Myocyte (in vitro differentiated cells): ENCODE measurements at places on chromosomes 12 and 14.

- DNase-seq, result no peak
Measured at GRCh38 chr14:24458736-24459135, 16.2 kb upstream of the SDR39U1 start.

DNA sequence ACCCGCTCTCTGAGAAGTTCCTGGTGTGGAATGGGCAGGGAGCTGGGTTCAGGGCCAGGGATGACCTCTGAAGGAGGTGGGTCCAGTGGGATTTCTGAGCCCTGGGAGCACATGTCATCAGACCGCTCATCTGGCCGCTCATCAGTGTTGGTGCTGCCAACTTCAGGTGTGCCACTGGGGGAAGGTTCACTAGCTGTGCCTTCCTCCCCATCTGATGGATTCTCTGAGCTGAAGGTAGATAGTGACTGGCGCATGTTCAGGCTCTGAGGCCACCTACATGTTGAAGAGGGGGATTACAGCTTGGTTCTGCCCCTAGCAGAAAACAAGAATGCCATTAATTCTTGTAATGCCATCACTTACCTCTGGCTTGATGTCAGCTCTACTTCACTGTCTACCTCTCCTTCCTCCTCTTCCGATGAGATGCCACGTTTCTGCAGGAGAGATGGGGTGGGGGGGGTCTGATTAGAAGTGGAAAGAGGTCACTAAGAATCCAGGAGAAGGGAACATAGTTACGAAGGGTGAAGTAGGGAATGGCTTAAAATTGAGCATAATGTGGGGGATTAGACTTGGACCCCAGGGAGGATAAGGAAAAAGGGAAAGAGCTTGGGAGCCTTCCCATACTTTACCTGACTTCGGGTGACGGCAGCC, 17.2 kb downstream of the MAP3K12 start:
- DNase-seq, result no peak

DNA sequence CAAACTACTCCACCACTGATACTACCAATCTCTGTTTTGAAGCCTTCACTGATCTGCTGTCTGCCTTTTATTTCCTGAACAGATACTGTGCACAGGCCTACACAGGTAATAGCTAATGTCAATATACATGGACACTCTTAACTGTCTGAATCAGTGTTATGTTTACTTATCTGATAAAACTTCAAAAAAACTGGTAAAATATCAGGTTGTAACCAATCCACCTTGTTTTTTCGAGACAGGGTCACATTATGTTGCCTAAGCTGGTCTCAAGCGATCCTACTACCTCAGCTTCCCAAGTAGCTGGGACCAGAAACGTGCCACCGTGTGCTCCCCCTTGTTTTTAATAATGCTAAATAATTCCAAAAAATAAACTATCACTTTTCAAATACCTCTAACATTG, 43.5 kb downstream of the HECTD1 start:
- DNase-seq, result no peak

DNA sequence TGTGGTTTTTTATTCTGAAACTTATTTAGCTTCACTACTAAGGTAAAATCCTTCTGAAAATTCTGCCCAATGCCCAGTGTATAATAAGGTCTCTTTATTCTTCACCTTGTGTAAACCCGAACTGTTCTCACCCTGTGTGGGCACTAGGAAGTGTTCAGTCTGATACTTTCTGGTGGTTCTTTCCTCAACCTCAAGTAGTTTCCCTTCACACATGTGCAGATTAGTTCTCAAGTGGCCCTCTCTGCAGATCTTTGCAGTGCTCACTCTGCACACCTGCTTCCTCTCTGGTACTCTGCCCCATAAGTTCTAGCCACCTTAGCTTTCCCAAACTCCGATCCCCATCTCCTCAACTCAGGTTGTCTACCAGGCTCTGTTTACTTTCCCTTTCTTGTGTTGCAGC, 61.6 kb downstream of the RAD51B start:
- DNase-seq, result no peak

DNA sequence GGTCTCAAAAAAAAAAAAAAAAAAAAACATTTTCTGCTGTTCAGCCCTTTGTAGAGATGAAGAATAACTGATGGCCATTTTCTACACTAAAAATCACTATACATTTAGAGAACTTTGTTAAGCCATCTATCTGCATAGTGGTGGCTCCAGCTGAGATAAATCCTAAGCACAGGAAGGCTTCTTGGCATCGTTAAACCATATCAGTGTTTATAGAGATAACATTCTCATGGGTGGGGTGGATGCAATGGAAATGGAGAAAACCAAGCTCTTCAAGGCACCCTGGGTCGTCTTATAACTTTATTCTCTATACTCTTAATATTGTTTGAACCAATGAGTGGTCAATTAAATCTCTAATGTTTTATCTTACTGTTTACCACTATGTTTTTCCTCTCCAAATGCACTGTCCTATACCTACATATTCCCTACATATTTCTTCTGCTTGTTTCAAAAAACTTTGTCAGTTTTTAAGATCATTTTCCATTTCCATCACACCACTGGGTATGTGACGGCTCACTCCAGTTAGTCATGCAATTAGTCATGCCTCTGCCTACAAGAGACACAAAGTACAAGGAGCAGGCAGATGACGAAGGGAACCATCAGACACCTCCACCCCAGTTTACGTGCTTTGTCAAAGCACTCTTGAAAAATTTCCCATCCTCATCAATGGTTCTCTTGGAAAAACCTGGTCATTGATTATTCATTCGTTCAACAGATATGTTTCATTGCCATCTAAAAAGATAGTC, 119.3 kb upstream of the OVCH1 start:
- DNase-seq, result peak; percentile 70

DNA sequence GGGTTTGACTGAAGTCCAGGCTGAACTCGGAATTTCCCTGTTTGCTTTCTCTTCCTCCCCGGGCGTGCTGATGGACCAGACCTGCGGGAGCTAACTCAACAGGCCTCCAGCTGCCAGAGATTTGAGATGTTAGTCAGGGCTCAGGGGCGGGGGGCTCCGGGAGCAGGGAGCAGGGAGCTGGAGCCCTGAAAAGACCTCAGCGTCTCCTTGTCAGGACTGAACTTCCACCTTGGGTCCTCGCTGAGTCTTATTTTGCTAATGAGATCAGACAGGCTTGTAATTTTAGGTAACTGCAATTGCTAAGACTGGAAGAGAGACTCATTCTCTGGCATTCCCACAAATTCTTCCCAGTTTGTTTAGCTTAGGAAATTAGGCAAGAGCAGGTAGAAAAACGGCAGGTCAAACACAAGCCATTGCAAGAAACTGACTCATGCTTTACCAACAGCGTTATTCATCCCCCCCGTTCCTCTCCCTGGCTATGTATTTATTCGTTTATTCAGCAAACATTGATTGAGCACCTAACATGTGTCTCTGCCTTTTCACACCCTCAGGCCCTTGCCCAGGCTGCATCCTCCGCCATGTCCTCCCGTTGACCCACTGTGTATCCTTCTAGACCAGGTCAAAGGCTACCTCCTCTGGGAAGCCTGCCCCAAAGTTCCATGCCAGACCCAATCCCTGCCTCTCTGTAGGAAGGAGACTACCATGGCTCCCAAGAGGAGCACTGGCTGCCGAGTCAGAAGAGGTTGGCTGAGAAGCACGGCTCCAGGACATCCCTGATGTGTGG, 80.4 kb upstream of the DIO3 start:
- DNase-seq, result no peak

- DNase-seq, result peak; percentile 3
Measured at GRCh38 chr12:17139931-17140330, 534.0 kb upstream of the LMO3 start.

DNA sequence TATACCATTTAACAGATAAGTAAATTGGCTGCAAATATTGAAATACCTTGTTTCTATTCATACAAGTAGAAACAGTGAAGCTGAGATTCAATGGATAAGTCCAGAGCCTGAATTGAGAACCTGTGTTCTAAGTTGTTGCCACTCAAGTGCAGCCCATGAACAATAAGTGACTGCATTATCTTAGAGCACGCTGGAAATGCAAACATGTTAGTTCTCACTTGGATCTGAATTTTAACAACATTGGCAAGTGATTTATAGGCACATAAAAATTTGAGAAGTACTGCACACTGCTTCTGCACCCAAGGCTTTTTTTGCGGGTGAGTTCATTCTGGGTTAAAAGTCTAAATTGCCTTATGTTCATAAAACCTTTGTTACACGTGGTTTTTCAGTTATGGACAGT, 484.3 kb downstream of the NAV3 start:
- no peak for DNase-seq

GRCh38 chr12:32089586-32089985, 17.1 kb upstream of the BICD1 start:
- DNase-seq, result no peak

GRCh38 chr12:25825446-25825845, 133.0 kb upstream of the RASSF8 start:
- no peak for DNase-seq

GRCh38 chr14:65286443-65286842, 126.1 kb upstream of the FUT8 start:
- no peak for DNase-seq

DNA sequence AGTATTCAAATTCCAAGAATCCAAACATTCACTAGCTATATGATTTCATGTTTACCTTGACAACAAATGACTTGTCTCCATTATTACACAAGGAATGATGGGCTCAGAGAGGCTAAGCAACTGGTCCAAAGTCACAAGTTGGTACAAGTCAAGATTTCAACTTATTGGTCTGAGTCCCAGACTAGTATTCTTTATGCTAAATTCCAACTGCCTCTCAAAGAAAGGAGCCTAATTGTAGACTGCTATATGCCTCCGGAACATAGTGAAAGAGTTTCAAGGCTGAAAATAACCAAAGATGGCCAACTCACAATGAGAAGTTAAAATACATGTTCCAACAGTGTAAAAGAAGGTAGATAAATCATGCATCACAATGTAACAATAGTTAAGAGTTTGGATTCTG, 7.5 kb downstream of the BTG1 start:
- DNase-seq, result peak; percentile 15

- DNase-seq, result no peak
Measured at GRCh38 chr12:618605-619004, 44.6 kb downstream of the NINJ2 start.

GRCh38 chr12:122135437-122136031, 38.5 kb downstream of the IL31 start:
- no peak for DNase-seq

DNA sequence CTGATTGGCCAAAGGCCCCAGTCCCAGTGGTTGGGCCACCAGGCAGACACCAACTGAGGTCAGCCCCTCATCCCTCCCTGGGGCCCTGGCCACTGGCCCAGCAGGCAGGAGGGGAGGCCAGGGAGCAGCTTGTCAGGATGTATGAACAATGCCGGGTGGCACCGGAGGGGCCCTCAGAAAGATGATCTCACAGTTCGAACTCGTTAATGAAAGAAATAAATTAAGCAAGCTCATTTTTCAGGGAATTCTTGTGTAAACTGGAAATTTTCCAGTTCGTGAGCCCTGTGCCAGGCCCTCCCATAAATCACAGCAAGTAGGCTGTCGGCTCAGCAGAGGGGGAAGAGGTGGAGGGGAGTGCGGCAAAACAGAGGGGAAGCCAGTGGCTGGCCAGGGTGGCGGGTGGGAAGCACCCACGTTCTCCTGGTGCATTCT, 177.0 kb upstream of the VASH1 start:
- DNase-seq, result no peak

DNA sequence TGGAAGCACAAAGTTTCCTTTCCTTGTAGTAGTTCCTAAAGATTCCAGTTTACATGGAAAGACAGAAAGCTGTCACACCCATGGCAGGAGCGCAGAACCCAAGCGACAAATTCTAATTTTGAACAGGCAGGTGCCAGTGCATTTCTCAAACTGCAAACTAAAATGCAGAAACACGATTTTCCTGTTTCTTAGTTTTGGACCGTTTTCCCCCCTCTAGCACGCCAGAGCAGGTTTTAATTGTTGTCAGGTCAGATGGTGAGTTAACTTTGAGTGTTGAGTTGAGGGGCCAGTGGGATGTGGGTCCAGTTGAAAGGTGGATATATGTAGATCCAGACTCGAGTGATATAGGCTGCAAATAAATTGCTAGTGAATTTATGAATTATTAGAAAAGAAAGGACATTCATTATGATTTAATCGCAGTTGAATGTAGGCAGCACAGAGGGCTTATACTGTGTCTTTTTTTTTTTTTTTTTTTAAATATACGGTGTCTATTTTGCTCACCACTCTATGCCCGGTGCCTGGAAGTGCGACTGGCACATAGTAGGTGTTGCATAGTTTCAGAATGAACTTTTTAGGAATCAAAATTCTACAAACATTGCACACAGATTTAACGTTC, 909 bp upstream of the ETFBKMT start:
- no peak for DNase-seq

- peak; percentile 55 for DNase-seq
Measured at GRCh38 chr14:91418387-91419043, 895 bp upstream of the CCDC88C start.

- DNase-seq, result peak; percentile 54
Measured at GRCh38 chr12:121711361-121712189, 977 bp upstream of the TMEM120B start.

DNA sequence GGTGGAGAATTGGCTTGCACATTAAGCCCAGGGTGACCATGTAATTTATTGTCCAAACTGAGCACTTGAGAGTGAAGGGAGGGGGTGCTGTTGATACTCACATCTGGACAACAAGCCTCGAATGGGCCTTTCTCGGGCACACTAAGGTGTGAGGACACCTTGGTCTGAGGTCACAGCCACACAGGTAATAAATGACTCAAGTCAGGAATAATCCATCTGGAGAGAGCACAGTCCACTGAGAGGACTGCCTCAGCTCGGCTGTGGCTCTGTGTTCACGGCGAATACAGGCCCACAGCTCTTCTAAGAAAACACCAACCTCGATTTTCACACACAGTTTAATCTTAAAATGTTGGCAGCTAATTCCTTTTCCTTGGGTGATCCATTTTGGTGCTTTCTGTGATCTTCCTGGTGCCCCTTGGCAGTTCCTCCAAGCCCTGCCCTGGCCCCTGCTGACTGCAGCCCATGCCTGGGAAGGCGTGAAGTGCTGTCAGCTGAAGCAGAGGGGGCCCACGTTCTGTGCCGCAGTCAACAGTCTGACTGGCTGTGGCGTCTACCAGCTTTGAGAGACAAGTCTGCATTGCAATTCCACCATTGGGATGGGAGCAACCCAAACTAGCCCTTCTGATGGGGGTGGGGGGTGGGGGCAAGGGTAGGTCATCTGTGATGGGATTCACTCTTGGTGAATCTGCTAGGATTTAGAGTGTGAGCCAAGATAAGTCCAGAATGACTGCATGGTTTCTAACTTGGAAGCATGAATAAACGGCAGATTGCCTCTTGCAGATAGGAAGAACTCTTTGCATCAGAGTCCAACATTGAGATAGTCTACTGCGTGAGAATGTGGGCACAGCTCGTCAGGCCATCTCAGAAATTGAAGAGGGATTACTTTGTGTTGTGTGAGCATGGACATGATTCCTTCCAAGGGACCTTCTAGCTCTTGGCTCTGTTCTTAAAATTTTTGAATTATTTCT, 42.8 kb downstream of the ZNF664 start:
- no peak for DNase-seq

DNA sequence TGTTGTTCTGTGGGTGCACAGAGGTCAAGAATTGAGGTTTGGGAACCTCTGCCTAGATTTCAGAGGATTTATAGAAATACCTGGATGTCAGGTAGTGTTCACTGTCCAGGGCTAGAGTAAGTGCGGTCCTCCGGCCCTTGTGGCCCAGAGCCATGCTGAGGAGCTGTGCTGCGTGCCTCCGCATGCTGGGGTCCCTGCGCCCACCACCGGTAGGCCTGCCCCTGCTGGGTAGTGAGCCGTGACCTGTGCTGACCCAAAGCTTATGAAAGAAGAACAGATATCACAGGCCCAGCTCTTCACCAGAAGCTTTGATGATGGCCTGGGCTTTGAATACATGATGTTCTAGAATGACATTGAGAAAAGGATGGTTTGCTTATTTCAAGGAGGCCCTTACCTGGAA, 37.8 kb upstream of the CMAS start:
- DNase-seq, result no peak
